ENCODE measurements at places on chromosomes 11 and 22. TPM values are rescaled to one million over a fixed set of nuclear protein-coding genes. Genes with fewer than 3 reads are reported as not detected.

The KRTAP5-1 gene
- 1.4 TPM for polyA plus RNA-seq

The MUC5AC gene
- polyA plus RNA-seq: not detected

The KCNJ1 gene
- polyA plus RNA-seq: 0.14 TPM

The OR6T1 gene
- polyA plus RNA-seq: not detected

The PITPNB gene
- 38.3 TPM for polyA plus RNA-seq

The CSF2RB gene
- 2.0 TPM for polyA plus RNA-seq

The JAM3 gene
- 121 TPM for polyA plus RNA-seq

The C11orf16 gene
- 0.25 TPM for polyA plus RNA-seq

The FAM118B gene
- polyA plus RNA-seq: 17.5 TPM

The HTATIP2 gene
- 4.0 TPM for polyA plus RNA-seq

The P2RX6 gene
- 28.1 TPM for polyA plus RNA-seq

The HORMAD2 gene
- not detected for polyA plus RNA-seq

The PATE2 gene
- polyA plus RNA-seq: not detected

The INSC gene
- polyA plus RNA-seq: 0.77 TPM

The OR5P2 gene
- not detected for polyA plus RNA-seq

The HBB gene
- polyA plus RNA-seq: 122 TPM

The TMEM25 gene
- polyA plus RNA-seq: 22.1 TPM

The ZNF215 gene
- polyA plus RNA-seq: 0.53 TPM

The GGTLC3 gene
- not detected for polyA plus RNA-seq

The OR5A2 gene
- not detected for polyA plus RNA-seq

GRCh38 chr11:2380807-2381350, 3.8 kb downstream of the CD81 start:
- DNase-seq: no peak

DNA sequence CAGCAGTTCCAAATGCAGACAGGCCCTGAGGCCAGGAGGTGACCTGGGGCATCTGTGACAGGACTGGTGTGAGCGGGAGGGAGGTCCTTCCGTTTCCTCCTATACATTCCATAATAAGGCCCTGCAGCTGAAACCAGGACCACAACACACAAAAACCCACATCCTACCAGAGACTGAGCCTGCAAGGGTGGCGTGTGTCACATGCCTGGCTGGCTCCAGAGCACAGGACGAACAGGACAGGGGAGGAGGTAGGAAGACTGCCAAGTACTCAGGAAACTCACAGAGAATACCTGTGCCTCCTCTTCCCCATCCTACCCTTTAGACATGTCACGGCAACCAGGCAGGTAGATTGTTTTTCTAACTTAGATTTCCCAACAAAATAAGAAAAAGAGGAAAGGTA, 103.9 kb downstream of the ARL14EP start:
- no peak for DNase-seq

GRCh38 chr11:118911880-118912741, 13.6 kb downstream of the BCL9L start:
- DNase-seq: no peak

DNA sequence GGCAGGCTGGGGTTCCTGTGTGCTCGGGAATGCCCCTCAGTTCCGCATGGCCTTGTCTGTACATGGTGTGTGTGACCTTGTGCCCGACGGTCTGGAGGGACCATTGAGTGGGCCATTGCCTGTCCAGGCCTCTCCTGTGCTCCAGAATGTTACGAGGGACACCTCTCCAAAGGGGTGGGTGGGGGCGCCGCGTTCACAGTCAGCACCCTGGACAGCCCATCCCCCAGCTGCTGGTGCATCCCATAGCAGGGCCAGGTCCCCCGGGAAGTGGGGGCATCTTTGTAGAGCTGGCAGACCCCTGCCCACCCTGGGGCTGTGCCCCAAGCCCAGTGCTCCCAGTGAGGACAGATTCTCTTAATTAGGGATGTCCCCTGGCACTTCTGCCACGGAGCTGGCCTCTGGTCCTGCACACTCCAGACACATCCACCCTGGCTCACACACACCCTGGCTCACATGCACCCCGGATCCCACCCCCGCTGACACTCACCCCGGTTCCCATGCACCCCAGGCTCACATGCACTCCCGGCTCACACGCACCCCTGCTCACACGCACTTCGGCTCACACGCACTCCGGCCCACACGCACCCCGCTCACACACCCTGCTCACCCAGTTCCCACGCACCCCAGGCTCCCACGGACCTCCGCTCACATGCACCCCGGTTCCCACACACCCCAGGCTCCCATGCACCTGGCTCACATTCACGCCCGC, 15.6 kb downstream of the TSPAN4 start:
- no peak for DNase-seq

DNA sequence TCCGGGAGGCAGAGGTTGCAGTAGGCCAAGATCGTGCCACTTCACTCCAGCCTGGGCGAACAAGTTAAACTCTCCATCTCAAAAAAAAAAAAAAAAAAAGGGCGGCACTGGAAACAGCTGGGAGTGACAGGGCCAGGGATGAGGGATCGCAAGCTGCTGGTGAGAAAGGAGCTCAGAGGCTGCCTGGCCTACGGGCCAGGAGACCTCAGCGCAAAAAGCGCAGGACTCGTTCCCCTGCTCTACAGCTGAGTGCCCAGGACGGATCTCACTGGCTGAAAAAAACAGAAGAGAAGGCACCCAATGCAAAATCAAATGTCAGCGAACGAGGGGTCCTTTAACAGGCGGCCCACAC, 650 bp upstream of the NUP50 start:
- peak; percentile 27 for DNase-seq

GRCh38 chr11:2207773-2208621, 36.4 kb upstream of the TH start:
- no peak for DNase-seq

DNA sequence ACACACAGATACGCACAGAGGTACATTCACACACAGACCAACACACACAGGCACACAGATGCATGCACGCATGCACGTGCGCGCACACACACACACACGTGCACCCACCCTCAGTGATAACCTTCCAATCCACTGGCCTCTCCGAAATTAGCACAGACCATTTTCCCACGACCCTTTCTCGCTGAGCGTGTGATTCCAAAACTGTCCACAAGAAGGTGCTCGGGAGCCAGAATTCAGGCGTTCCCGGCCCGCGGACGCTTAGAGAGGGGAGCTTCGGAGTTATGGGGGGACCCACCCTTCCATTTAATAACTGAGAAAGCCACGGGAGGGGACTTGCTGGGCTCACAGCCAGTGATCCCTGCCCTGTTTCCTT, 33.8 kb upstream of the SLC35C1 start:
- peak; percentile 64 for DNase-seq

- peak; percentile 47 for DNase-seq
These were observed at the start of gene GRIA4 for GRCh38 chr11:105609832-105610781. GRIA4 (plus strand) TSS chr11:105610073; CDS start chr11:105610998, 925 bp downstream.

GRCh38 chr22:26608129-26608528, 9.7 kb downstream of the CRYBB1 start:
- DNase-seq: no peak

GRCh38 chr11:62553080-62553838, 6.7 kb upstream of the AHNAK start:
- peak; percentile 91 for DNase-seq

- DNase-seq: no peak
These were observed 36.8 kb downstream of the RIBC2 start for GRCh38 chr22:45450101-45450785.

GRCh38 chr22:42560781-42561180, 7.0 kb downstream of the SERHL2 start:
- DNase-seq: no peak

DNA sequence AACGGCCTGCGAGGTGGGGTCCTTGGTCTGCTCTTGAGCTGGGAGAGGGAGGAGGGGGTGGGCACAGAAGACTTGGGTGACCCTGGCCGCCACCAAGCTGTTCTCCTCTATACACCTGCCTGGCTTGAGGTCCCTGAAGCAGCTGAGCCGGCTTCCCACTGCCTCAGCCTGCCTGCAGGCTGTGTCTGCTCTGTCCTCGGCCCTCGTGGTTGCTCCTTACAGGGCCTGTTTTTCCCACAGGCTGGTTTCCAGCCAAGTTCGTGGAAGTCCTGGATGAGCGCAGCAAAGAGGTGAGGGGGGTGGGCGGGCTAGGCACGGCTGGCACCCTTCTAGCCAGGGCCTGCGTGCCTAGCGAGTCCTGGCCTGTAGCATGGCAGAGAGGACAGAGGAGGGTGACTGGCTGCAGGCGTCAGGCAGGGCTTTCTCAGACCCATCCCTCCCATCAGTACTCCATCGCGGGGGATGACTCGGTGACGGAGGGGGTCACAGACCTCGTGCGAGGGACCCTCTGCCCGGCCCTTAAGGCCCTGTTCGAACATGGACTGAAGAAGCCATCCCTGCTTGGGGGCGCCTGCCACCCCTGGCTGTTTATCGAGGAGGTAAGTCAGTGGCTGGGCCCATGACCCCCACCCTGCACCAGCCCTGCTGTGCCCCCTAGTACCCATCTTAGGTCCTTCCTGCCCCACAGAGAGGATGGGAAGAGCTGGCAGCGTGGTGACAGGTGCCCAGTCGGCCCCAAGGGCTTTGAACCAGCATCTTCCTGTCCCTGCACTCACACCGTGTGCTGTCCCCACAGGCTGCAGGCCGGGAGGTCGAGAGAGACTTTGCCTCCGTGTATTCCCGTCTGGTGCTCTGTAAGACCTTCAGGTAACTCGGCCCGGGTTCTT, 37.7 kb downstream of the SGSM3 start:
- DNase-seq: no peak

GRCh38 chr11:95459291-95460042, 228.5 kb upstream of the SESN3 start:
- DNase-seq: peak; percentile 76

DNA sequence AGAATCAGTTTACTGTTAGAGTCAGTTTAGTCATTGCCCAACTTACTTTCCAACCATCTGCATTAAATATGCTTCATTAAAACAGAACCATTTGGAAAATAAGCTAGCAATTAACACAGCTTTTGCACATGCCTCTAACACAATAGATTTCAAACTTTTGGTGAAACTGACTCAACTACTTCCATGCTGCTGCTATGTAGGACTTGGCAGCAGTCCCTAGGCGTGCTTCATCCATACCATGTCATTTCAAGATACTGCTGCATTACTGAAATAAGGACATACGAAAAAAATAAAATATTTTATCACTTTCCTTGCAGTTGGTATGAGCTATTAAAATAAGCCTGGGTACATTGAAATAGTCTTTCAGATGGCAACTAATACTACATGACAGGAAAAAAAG, 65.5 kb upstream of the SOX6 start:
- DNase-seq: no peak

- no peak for DNase-seq
These were observed 27.3 kb downstream of the BDNF start for GRCh38 chr11:27672836-27673464.

DNA sequence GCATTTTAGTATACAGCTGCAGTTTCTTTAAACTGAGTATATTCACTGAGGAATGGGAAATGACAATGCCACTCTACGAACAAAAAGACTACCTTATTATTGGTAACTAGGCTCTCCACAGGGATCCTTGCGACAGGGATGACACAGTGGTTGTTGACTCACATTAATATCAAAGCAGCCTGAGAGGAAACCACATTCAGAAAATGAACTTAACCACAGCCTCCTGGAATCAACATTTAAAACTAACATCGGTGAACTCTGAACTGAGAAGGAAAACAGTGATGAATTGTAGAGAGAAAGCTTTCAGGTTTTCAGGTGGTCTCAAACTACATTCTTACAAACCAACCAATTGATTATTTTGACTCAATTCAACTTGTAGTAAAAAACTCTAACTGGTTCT, 90.3 kb upstream of the MTMR2 start:
- DNase-seq: no peak

DNA sequence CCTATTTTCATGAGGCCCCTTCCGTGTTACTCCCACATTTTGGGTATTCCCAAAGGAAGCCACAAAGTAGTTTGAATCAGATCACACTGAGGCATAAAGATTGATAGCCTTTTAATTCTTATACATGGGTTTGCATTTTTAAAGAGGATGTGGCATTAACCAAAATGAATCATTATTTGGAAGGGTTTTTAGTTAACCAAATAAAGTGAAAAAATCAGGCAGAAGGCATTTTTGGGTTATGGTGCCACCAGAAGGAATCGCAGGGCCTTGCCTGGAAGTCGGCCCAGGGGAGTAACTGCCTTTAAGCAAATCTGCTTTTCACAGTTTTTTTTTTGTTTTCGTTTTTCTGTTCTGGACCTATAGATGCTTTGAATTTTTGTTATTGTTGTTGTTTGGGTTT, 55.4 kb downstream of the HSD17B12 start:
- DNase-seq: no peak

GRCh38 chr11:119322921-119323531, 6.1 kb upstream of the MCAM start:
- DNase-seq: no peak

- DNase-seq: no peak
These were observed 129.3 kb upstream of the FGF3 start for GRCh38 chr11:69948256-69949141.

- no peak for DNase-seq
These were observed 1.9 kb downstream of the FDX1 start for GRCh38 chr11:110431674-110432073.

GRCh38 chr11:128405112-128405511, 182.2 kb downstream of the ETS1 start:
- DNase-seq: no peak

GRCh38 chr11:59076876-59077571, 9.1 kb upstream of the GLYATL1B start:
- DNase-seq: no peak

DNA sequence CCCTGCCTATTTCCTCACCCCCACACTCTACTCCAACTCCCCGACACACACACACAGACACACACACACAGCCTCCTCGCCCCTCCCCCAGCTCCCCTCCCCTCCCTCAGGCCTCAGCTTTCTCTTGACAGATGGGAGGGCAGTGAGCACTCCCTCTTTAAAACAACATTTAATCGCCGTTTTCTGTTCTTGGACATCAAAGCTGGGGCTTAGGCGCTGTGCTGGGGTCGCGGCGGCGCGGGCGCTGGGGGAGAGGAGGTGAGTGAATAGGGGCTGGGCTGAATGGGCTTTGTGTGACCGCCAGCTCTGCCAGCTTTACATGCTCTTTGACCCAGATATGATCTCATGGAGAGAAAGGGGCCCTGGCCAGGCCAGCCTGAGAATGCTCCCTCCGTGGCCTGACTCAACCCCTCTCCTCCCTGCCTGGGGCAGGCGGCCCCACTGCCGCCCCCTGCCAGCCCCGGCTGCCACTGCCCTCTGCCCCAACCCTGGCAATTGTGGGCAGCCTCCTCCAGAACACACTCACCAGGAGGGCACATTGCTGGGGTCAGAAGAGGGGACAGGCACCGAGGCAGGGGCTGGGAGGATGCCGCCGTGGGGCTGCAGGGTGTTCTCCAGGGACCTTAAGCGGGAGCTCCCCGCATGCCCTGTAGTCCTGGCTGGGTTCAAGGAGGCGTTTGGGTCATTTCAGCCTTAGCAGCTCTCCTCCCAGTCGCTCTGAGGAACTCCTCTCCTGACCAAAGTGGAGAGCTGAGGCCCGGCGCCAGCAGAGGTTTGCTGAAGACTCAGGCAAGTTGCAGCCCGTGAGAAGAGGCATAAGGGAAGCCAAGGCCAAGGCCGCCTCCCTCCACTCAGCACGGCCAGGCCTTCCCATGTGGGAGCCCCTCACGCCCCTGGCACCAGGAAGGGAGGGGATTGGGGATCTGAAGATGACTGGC, 38.3 kb upstream of the NNMT start:
- DNase-seq: no peak

- DNase-seq: no peak
These were observed 148.4 kb downstream of the ME3 start for GRCh38 chr11:86523738-86524619.

GRCh38 chr11:126519764-126520734, 164.6 kb downstream of the ST3GAL4 start:
- peak; percentile 65 for DNase-seq

- no peak for DNase-seq
These were observed 375.4 kb downstream of the DDX10 start for GRCh38 chr11:109040303-109040702.

- no peak for DNase-seq
These were observed 297.6 kb downstream of the KIRREL3 start for GRCh38 chr11:126702987-126703386.
